ENCODE measurements at places on chromosomes 1 and 21.

DNA sequence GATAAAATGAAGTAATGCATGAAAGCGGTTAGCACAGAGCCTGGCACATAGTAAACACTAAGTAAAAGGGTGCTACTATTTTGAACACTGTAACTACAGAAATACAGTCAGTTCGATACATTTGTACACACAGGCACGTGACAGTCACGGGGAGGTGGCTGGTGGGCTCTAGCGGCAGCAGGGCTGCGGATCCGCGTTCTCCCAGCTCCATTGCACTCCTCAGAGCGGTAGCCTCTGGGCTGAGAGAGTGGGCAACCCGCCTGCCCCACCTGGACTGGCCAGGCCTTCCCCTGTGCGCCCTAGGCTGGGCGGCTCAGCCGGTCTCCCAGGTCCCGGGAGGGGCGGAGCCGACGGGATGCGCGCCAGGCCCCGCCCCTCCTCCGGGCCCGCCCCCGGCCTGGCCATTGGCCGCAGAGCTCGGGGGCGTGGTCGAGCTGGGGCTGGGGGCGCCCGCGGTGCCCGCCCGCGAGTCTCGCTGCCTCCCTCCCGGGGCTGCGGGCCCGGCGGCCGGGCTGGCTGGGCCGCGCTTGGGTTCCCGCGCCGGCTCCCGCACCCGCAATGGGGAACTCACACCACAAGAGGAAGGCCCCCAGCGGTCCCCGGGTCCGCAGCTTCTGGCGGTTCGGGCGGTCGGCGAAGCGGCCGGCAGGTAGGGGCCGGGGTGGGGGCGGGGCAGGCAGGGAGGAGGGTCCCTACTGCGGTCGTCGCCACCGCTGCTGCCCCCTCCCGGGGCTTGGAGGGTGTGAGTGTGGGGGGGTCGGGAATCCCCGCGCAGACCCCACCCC is 51.2 kb upstream of the SYNC start:
- peak; percentile 71 for DNase-seq

- no peak for DNase-seq
These were observed 43.4 kb upstream of the NBPF3 start for GRCh38 chr1:21396516-21396915.

DNA sequence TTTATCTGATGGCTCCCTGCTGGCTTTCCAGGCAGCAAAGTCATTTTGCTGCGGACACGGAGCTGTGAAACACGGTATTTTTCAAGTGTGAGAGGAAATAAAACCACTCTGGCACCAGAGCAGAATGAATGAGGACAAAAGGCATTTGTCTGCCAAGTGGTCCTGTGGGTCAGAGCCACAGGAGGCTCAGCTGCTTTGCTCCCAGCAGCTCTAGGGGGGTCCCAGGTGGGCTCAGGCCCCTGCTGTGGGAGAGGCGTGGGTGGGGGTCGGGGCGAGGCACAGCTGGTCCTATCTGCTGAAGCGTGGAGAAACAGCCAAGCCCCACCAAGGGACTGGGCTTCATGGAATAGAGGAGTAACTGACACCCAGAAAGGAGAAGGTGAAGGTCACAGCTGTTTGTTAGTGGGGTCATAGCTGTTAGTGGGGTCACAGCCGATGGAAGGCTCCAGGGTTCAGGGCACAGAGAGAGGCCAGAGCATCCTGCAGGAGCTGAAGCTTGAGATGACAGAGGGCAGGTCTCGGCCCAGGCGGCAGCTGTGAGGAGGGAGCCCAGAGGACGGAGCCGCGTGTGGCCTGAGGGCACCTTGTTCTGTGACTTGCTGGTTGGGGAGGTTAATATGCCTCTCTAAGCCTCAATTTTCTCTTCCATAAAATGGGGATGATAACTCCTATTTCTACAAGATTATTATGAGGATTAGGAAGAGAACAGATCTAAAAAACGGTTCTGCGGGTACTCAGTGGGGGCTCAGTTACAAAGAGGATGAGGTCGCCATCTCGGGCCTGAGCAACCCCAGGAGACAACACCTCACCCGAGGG is 7.1 kb downstream of the KIF17 start:
- no peak for DNase-seq

GRCh38 chr1:3333903-3334302 is 120.6 kb upstream of the ARHGEF16 start:
- DNase-seq, result no peak

- DNase-seq, result no peak
These were observed 54.4 kb upstream of the SYT6 start for GRCh38 chr1:114208106-114208505.

DNA sequence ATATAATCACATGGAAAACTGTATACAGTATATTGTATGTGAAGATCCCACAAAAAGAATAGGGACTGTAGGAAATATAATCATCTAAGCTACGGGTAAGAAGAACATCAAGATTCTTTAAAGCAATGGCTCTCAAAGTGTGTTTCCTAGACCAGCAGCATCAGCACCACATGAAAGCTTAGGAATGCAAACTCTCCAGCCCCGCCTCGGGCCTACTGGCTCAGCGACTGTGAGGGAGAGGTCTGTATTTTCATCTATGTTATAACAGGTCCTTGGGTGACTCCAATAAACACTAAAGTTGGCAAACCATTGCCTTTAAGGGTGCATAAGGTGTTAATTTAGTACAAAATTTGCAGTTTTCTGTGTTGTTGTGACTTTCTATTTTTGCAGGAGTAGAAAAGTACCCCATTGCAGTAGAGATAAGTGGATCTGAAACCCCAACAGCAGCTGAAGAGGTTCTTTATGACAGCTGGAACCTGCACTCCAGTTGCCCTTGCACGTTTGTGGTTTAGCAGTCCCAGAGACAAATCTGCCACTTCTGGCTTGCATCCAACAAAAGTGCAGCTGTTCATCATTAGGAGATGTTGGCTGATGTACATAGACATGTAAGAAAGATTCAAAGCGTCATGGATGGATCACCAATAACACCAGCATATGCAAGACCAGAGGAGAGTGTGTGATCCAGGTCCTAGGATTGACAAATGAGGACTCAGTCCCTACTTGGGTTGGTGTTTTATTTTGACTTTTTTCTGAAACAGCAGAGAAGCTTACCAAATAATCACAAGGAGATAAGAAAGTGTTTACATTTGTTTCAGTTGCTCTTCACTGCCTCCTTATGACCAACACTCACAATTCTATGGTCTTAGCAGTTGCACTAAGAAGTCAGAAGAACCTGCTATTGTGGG is 15.9 kb upstream of the IFNAR1 start:
- DNase-seq, result no peak

- no peak for DNase-seq
These were observed 11.8 kb upstream of the RNPC3 start for GRCh38 chr1:103513711-103514110.

GRCh38 chr1:58116284-58116683 is 430.2 kb downstream of the OMA1 start:
- no peak for DNase-seq

DNA sequence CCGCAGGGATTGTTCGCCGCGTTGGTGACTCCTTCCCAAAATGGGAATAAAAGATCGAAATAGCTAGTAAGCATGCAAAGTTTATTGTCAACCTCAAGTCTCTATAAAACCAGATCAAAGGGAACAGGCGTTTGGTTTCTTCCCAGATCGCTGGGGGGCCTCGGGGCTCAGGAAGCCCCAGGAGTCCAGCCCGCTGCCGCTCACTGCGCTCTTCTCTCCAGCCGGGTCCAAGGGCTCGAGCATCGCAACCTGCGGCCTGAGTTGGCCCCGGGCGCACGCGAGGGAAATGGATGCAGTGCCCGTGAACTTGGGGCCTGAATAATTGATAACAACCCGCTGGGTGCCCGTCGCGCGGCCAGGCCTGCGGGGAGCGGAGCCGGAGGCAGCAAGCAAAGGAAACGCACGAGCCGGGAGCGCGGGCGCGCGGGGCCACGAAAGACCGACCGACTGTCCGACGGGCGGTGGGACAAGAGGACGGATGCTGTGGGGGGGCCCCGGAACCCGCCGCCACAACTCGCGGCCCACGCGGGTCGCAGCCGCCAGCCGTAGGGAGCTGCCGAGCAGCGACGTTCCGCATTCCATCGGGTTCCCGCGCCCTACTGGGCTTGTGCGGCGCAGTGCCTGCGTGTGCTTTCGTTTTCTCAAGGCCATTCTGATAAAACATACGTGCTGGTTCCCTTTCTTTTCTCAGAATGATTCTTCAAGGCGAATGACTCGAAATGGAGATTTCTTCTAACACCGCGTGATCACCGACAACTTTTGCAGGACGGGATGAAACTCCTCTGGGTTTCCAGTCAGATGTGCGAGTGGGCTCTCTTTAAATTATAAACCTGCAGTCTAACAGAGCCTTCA is 14.0 kb upstream of the ALX3 start:
- peak; percentile 35 for DNase-seq

DNA sequence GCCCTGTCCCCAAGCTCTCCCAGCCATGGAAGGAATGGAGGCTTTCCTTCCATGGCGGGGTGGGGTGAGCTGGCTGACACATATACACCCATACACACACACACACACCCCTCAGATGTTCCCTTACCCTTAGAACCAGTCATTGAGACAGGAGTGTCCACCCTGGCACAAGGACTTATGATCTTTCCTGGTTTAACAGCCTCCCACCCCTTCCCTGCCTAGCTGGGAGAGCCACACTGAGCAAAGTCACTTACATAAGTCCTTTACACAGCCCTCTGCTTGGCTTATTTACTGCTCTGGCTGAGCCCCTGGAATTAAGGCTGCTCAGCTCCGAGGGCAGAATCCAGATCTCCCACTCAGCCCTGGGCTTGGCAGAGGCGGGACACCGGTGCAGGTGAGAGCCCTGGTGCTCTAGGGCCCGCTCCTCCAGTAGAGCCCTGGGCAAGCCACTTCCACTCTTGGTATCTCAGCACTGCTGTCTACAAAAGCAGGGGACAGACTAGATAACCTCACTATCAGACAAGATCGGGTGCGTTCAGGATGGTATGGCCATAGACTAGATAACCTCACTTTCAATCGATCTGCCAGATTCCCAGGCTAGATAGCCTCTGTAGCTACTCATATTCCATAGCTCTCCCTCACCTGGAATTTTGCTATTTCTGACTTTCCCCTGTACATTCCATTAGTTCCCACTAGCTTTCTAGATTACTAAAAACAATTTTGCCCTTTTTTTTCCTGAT is 16.7 kb downstream of the SLC6A9 start:
- no peak for DNase-seq

GRCh38 chr1:81029266-81029665 is 771.5 kb upstream of the ADGRL2 start:
- DNase-seq, result no peak

DNA sequence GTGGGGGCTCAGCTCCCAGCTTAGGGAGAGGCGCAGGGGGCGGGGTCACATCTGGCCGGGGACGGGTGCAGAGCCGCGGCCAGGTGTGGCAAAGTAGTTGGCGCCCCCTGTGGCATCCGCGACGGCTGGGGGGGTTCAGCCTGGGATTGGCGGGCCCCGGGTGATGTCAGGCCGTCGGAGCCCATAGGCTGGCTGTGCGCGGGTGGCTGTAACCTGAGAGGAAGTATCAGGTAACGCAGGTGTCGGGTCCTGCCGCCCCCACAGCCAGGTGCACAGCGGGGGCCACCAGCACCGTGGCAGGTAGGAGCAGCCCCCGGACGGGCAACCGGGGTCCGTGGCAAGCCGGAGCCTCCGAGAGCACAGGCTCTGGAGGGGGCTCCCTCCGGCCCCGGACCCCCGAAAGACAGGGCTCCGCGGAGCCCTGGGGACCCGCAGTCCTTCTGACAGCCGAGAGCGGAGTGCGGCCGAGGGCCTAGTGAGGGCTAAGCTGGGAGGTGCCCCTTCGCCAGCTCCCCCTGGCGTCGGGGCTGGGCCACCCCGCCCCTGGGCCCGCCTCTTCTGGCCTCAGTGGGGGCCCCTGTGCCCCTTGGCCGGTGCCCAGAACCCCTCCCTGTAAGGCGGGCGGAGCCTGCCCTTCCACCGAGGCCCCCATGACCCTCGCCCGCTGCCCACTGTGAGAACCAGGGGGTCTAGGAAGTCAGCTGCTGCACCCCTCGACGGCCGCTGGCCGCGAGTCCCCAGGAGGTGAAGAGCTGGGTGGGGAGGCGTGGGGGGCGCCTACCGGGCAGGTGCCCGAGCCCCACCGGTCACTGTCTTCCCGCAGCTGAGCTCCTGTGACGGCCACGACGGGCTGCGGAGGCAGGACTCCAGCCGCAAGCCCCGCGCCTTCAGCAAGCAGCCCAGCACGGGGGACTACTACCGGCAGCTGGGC is 17.9 kb downstream of the TNFRSF25 start:
- DNase-seq, result no peak

- no peak for DNase-seq
These were observed 9.6 kb upstream of the SLC6A9 start for GRCh38 chr1:44040846-44041245.

GRCh38 chr1:174788981-174789380 is 210.8 kb upstream of the CACYBP start:
- no peak for DNase-seq

DNA sequence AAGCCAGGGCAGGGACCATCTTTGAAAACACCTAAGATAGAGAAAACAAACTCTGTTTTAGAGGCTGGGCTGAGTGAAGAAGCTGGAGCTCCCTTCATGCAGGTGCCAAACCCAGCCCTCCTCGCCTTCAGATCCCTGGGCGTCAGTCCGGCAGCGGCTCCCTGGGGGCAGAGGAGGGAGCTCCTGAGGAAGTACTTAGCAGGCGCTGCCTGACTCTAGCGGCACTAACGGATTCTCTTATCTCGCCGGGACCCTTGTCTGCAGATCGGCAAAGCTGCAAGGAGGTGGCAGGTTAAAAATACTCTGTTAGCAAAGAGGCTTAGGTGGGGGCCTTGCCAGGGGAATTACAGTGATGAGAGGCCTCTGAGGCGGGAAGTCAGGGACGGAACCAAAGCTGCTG is 79.6 kb downstream of the PLXNA2 start:
- DNase-seq, result no peak

- no peak for DNase-seq
These were observed 46.3 kb downstream of the PRDM15 start for GRCh38 chr21:41832596-41833496.

DNA sequence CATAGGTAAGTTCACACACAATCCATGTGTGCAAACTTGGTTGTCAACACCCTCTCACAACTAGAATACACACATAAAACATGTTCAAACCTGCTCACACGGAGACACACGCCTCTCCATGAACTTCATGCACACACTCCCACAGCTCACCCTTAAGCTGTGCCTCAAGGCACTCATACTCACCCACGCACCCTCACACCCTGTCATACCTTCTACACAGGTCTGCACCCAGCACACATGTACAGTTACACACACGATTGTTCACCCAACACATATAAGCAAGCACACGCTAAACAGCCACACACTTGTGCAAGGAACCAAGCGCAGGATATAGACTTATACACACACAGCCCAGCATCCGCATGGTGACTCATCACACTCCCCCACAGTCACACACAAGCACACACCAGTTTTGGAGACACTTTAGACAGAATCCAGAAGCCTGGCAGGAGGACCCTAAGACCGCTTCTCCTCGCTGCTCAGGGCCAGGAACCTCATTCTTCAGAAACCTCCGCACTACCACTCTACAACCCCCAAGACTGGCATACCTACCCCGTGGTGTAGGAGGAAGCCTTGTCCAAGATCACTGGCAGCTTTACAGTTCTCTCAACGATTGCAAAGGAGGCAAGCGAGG is 58.7 kb upstream of the ZC3H12A start:
- no peak for DNase-seq

- DNase-seq, result peak; percentile 19
These were observed 632 bp downstream of the PEX19 start for GRCh38 chr1:160284220-160284781.

- no peak for DNase-seq
These were observed 1.0 kb downstream of the BEST4 start for GRCh38 chr1:44786841-44787426.
